ENCODE measurements at places on chromosomes 5 and 9.

GRCh38 chr5:32834251-32834650 is 123.1 kb downstream of the NPR3 start:
- DNase-seq = no peak

DNA sequence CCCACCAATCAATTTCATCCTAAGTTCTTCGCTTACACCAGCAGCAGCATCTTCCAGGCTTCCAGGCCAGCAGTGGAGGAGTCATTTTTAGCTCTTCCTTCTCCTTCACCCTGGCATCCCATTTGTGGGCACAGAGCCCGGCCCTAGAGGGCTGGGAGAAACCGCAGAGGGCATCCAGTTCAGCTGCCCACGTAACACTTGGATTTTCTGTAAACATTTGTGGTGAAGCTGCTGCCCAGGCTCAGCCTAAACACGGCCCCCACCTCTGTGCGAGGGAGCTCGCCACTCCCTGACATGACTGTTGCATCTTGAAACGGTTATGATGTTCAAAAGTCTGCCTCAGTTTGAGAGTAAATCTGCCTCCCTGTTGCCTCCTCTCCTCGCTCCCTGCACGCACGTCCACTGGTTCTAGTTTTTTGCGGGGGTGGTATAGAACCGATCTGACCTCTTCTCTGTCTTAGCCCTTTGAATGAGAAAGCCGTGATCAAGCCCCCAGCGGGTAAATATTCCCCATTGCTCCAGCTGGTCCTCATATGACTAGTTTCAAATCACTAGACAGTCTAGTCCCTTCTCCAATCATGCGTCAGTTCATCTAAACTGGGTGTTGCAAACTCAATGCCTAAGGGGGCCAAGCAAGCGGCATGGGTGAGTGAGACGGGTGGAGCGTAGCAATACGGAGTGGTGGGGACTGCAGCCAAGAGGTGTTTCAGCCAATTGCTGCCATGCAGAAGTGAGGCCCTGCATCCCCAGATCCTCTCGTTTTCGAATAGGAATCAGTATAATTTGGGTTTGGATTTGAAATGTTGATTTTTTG is 34.9 kb upstream of the N4BP3 start:
- no peak for DNase-seq

DNA sequence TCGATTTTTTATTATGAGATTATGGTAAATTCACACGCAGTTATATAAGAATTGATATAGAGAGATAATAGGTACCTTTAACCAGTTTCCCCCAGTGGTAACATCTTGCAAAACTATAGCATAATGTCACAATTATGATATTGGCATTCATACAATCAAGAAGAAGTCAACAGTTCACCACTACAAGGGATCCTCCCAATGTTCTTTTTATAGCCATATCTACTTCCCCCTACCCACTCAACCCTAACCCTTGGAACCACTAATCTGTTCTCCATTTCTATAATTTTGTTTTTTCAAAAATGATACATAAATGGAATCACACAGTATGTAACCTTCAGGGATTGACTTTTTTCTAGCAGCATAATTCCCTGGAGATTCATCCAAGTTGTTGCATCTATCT is 9.8 kb downstream of the ACTL7B start:
- no peak for DNase-seq

- no peak for DNase-seq
Measured at GRCh38 chr5:30918171-30918570, 275.3 kb upstream of the CDH6 start.

DNA sequence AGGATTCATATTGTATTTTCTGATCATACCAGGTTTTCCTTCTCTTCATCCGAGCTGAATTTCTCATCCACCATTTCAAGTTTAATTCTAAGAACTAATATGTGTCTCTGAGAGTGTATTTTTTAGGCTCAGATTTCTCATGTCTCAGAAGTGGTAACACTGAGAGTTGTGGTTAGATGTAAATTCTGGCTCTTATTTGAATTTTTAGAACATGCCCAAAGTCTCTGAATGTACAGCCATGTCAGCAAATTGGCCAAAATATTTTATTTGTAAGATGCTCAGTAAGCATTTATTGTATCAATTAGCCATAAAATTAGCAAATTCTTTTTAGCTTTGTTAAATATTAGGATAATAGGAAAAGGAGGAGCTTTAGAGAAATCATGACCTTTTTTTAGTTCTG is 16.6 kb downstream of the SV2C start:
- DNase-seq = no peak

GRCh38 chr5:74055486-74056106 is 429.6 kb downstream of the ARHGEF28 start:
- DNase-seq = no peak

- DNase-seq = peak; percentile 23
Measured at GRCh38 chr5:135466178-135467050, 14.3 kb upstream of the TIFAB start.

GRCh38 chr5:133118741-133119140 is 66.9 kb downstream of the HSPA4 start:
- no peak for DNase-seq

- DNase-seq = no peak
Measured at GRCh38 chr5:113108485-113108884, 131.9 kb downstream of the DCP2 start.

- no peak for DNase-seq
Measured at GRCh38 chr5:124001036-124001615, 489.1 kb downstream of the CSNK1G3 start.

GRCh38 chr5:169503886-169504285 is 79.7 kb upstream of the SPDL1 start:
- DNase-seq = no peak

- no peak for DNase-seq
Measured at GRCh38 chr9:106065579-106066214, 371.4 kb downstream of the TMEM38B start.

DNA sequence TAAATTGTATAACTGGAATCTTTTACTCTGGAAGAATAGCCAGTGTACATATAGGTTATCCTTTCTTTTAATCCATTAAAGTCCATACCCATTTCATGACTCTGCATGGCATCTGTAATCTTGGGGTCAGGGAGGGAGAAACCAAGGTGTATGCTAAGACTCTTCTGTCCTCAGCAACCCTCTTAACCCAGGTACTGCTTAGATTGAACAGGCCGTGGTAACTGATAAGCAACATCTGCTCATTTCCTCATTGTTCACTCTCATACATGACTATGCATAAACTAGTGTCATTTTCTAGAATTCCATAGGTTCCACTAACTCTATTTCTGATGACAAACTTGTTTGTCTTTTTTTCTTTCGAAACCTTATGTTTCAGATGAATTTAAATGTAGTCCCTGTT is 69.3 kb upstream of the IFNE start:
- DNase-seq = no peak

DNA sequence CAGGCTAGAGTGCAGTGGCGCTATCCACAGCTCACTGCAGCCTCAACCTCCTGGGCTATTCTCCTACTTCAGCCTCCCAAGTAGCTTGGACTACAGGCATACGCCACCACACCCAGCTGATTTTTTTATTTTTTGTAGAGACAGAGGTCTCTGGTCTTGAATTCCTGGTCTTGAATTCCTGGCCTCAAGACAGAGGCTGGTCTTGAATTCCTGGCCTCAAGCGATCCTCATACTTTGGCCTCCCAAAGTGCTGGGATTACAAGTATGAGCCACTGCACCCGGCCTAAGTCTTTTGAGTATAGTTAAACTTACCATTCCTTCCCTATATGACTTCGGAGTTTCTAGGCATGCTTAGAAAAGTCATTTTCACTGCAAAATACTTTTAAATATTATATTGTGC is 29.4 kb downstream of the ECPAS start:
- no peak for DNase-seq

GRCh38 chr5:176629853-176630680 is at the start of the genes EIF4E1B and SNCB:
EIF4E1B (plus strand) TSS chr5:176630675; CDS start chr5:176642788, 12,113 bp downstream.
SNCB (minus strand) TSS chr5:176630534; CDS start chr5:176629654, 880 bp downstream.
- no peak for DNase-seq

DNA sequence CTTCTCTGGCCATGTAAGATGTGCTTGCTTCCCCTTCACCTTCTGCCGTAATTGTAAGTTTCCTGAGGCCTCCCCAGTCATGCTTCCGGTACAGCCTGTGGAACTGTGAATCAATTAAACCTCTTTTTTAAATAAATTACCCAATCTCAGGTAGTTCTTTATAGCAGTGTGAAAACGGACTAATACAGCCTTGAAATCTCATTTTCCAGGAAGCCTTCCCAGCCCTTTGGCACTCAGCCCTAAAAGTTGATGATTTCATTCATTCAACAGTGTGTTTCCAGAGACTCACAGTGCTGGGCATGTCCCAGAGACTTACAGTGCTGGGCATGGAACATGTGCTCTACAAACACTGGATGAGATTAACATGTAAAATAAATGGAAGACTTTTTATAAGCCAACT is 135.8 kb downstream of the DCP2 start:
- no peak for DNase-seq

DNA sequence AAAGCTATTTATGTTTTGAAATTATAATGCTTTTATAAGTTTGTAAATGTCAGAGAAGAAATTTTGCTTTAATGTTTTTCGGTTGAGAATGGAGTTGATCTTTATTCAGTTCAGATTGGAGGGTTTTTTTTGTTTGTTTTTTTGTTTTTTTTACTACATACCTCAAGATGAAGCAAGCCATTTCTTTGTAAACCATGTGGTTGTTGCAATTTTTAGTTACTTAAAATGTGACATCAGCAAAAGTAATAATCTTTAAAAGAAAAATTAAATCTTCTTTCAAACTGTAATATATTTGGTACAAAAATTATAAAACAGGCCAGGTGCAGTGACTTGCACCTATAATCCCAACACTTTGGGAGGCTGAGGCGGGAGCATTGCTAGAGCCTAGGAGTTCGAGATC is 102.6 kb downstream of the CDC42SE2 start:
- DNase-seq = no peak

- no peak for DNase-seq
Measured at GRCh38 chr9:110588296-110588695, 8.8 kb upstream of the SVEP1 start.

DNA sequence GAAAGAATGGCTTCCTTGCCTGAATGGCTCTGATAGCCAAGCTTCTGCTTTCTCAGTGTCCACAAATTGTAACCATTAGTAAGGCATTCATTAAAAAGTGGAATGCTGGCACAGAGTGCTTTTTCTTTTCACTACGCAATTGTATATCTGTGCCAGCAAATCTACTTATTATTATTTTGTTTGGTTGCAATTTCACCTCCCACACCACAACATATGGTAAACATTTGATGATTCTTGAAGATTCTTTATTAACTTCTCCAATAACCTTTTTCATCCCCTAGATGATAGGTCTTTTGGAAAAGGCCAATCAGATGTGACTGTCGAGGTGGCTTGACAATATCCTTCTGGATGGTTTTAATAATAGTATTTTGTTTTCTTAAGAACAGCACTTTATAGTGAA is 234.1 kb downstream of the TMEM38B start:
- DNase-seq = no peak

DNA sequence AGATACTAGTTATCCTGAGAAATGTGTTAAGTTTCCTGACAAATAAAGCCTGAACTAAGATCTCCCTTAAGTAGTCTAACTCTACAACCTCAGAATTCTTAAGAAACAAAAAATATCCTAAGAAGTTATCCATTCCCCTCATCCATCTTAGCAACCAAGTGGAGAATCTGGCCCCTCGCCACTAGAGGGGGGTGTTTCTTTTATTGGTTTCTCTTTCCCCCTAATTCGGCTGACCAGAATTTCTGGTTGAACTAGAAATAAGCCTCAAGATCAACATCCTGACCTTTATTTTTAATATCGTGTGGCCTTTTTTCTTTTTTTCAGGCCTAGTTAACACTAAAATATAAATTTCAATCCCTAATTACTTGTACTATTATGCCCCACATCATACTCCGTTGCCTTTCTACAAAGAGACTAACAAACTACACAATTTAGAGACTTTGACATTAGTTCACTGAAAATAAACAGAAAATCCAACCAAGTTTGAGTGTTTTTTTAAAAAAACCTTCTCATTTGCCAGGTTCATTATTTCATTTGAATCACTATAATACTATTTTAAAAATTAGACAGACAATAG is 14.3 kb upstream of the NR4A3 start:
- DNase-seq = peak; percentile 19

GRCh38 chr5:38257308-38258041 is 884 bp upstream of the EGFLAM start:
- DNase-seq = no peak

DNA sequence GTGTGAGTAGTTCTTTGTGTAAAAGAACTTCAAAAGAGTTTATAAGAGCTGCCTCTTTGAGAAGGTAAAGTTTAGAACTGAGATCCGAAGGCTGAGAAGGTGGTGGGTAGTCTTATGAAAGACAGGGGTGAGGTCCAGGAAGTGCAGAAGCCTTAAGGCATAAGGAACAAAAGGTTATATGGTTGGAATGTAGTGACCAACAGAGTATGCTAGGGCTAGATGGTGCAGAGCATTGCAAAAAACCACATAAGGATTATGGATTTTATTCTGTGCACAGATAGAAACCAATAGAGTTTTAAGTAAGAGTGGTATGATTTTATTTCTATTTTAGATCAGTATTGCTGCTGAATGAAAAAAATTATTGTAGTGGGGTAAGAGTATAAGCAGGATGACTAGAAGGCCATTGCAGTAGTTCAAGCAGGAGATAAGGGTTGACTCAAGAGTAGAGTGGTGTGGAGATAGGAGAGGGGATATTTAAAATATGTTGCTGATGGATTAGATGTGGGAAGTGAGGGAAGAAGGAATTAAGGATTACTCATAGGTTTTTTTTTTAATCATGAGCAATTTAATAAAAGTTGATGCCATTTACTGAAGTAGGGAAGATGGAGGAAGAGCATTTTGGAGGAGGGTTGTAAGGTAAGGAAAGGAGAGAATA is 3.7 kb downstream of the RECK start:
- DNase-seq = no peak

Measured in NCI-H1417 treated with DMSO at 0.1 percent for 48 hours (cell line).